ENCODE measurements at places on chromosomes 2 and 18.

- DNase-seq: no peak
Observed at GRCh38 chr2:68390586-68390985, 25.5 kb downstream of the PLEK start.

DNA sequence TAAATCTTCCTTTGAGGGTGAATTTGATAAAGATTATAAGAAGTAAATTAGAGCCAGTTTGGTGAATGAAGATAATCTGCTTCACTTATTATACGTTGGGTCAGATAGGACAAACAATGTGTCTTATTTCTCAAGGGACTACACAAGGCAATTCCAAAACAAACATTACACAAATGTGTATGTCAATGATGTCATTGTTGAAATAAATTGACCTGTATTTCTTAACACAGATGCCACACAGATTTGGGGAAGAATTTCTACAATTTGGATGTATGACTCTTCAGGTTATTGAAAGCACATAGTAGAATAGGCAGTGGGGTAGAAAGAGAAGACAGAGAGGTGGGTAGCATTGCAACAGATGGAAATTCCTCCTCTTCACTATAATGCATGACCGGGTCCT, 6.9 kb upstream of the CRIM1 start:
- no peak for DNase-seq

GRCh38 chr18:57705011-57705410, 83.4 kb upstream of the NARS1 start:
- no peak for DNase-seq

- no peak for DNase-seq
Observed at GRCh38 chr2:230166557-230167170, 53.1 kb downstream of the SP110 start.

- no peak for DNase-seq
Observed at GRCh38 chr2:23268467-23269263, 116.3 kb upstream of the KLHL29 start.

GRCh38 chr2:45011621-45012602, 2.7 kb upstream of the SIX2 start:
- DNase-seq: no peak

DNA sequence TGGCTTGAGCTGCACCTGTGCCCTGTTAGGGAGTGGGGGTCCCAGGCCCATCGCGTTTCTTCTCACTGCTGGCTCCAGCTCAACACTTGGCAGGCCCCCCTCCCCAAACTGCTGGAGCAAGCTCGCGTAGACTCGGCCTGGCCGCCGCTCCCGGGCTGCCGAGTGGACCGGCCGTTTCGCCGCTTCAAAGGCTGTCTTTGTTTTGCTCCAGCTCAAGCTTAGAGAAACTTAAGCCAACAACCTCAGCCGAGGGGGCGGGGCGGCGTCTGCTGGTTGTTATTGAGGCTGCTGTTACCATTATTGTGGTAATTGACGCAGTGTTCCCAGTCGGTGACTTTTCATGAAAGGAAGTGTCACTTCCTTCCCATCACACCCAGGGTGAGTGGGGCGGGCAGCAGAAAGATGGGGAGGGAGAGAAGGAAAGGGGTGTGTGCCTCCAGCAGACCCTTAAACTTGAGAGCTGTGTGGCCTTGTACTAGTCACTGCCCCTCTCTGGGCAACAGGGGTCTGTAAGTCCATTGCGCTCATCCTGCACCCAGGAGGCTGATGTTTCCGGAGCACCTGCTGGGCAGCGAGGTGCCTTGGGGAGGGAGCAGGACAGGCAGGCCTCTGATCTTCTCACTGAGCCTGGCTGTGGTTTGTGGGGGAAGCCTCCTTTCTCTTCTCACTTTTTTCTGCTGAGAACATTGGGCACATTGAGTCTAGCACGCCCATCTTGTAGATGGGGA, 2.1 kb downstream of the ARID5A start:
- DNase-seq: peak; percentile 59

GRCh38 chr18:78757014-78757413, 222.6 kb upstream of the SALL3 start:
- no peak for DNase-seq

DNA sequence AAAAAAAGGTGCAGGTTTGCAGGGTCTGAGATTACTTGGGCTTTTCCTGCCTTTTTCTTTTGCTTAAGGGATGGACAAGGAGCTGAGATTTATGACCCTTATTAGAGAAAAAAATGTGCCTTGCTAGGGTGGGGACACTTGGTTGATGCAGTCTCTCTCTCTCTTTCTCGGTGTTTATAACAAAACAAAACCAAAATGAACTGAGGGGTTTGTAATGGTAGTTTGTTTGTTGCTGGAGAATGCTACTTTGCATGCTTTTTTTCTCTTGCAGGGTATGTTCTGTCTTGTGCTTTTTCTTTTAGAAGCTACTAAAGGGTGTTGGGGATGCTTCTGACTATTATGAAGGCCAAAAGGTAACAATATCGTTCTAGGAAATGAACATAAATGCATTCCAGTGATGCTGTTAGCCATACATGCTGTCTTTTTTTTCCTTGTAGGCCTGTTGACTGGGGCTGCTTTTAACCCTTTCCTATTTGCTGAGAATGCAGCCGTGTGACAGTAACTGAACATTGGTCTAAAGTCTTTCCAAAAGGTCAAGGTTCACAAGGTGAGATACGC, 435 bp downstream of the ZNF532 start:
- DNase-seq: no peak

- no peak for DNase-seq
Observed at GRCh38 chr18:28729321-28729720, 552.4 kb upstream of the CDH2 start.

GRCh38 chr2:216006164-216006663, 7.1 kb downstream of the MREG start:
- DNase-seq: no peak

- DNase-seq: no peak
Observed at GRCh38 chr2:181785691-181786344, 105.5 kb upstream of the NEUROD1 start.

DNA sequence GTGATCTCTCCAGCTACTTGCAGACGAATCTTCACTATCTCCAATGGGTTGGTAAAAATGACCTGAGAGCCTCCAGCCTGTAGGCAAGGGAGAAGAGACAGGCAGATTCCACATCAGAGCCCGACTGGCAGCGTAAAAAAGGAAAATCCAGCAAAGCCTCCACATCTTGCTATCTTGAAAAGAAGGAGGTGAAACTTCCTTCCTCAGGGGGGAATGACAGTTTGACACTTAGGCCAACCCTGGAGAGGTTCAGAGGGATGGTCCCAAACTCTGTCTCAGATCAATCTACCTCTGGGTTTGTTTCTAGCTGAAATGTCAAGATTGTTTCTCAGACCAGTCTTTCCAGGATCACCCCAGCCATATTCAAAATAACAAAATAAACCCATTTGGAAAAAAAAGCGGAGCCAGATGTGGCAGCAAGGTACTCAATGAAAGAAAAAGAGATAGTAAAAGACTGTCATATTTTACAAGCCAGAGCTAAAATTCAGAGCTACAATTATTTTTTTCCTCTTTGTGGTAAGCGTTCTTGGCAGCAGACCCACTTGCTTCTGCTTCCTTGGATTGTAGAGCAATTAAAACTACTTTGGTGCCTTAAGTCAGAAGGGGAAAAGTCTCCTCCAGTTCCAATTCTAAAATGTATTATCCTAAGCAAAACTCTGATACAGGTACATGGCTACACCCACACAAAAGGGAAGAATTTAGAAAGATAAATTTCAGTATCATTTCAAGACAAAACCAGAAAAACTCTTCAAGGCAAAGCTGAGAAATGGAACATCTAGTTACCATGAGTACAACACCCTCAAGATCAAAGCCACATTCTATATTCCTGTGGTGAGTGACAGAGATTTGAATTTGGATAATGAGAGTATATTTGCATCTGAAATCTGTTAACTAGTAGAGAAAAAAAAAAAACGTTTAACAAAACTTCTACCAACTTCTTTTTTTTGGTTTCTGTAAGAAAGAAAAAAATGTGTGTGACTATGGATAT, 100.1 kb downstream of the SLC25A12 start:
- DNase-seq: no peak

- DNase-seq: no peak
Observed at GRCh38 chr2:152120430-152120829, 21.6 kb upstream of the CACNB4 start.

DNA sequence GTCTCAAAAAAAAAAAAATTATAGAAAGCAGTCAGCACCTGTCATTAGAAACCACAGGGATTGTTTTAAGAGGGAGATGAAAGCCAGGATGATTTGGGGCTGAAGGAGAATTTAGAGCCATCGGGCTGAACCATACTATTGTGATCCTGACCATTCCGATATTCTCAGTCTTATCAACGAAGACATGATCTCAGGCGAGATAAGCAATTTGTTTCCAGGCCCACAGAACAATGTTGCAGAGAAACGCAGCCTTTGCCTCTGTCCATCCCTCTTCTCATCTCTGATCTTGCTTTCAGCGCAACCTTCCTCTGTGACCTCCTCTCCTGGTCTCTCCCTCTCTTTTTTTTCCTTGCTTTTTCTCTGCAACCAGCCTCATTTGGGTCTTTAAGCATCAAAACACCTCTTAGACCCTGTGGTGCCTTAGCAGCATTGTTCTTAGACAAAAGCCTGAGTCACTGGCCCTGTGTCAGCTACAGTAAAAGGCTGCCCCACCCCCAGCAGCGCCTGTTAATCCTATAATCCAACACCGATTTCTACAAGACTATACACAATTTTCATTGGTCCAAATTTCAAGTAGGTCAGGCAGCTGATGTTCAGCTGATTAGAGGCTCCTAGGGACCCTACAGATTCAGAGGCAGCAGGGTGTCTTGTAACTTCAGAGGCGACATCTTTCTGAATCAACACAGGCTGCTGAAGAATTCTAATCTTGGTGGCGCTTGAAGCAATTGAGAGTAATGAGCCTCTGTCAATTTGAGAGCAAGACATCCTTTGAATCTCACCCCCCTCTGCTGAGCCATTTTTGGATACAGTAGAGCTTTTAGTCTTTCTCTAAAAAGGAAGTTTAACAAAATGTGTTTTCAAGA, 206.0 kb downstream of the NCK2 start:
- peak; percentile 45 for DNase-seq

GRCh38 chr2:113203901-113204519, 30.2 kb downstream of the PSD4 start:
- peak; percentile 76 for DNase-seq

All from cardiac muscle cell (in vitro differentiated cells and primary cell).